ENCODE measurements at places on chromosomes 3 and 15. TPM values are rescaled to one million over a fixed set of nuclear protein-coding genes. Genes with fewer than 3 reads are reported as not detected.

- no peak for DNase-seq
Measured at GRCh38 chr3:36381311-36381956, 1.1 kb downstream of the STAC start.

DNA sequence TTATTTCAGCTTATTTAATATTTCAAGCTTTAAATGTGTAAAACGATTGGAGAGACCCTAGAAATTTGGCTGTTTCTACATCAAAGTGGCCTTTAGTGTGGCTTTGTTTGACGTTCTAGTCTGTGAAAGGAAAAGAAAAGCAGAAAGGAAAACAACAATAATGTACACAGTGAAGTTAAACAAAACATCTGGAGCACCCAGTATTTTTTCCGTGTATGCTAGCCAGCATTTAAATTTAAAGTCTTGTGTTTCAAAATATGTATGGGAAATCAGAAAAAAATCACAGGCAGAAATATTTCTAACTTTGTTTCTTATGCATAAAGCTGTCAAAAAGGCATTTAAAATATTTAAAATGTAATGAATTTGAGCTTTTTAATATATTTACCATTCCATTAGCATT is 218.1 kb downstream of the NAALADL2 start:
- DNase-seq: no peak

GRCh38 chr3:134311693-134312071 is 61.0 kb upstream of the RYK start:
- DNase-seq: no peak

Gene CA12
- total RNA-seq: not detected

DNA sequence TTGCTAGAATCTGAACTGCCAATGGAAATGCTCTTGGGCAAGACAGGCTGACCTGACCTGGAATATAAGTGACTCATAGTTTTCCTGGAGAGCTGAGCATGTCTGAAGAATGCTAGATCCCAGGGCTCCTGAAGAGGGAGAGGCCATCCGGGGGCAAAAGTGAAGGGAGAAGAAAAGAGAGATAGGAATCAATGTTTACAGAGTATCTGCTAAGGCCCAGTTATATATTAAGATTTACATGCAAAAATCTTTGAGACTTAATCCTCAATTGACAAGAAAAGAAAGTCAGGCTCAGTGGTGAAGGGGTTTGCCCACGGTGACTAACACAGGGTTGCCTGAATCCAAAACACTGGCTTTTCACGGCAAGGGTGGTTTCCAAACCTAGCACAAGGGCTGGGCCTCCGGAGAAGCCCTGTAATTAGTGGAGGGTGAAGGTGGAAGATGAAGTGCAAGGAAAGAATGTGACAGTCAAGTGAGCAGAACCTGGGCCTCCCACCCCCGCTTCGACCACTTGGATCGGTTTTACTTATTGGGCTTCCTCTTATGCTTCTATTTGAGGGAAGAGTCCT is 91.7 kb upstream of the FGF12 start:
- DNase-seq: peak; percentile 22

Gene FAM174B
- 2.5 TPM for total RNA-seq

GRCh38 chr15:56890038-56890437 is 28.4 kb upstream of the TCF12 start:
- DNase-seq: no peak

GRCh38 chr3:115086344-115086743 is 60.7 kb downstream of the ZBTB20 start:
- DNase-seq: no peak

Gene HRH1
- 0.29 TPM for total RNA-seq

DNA sequence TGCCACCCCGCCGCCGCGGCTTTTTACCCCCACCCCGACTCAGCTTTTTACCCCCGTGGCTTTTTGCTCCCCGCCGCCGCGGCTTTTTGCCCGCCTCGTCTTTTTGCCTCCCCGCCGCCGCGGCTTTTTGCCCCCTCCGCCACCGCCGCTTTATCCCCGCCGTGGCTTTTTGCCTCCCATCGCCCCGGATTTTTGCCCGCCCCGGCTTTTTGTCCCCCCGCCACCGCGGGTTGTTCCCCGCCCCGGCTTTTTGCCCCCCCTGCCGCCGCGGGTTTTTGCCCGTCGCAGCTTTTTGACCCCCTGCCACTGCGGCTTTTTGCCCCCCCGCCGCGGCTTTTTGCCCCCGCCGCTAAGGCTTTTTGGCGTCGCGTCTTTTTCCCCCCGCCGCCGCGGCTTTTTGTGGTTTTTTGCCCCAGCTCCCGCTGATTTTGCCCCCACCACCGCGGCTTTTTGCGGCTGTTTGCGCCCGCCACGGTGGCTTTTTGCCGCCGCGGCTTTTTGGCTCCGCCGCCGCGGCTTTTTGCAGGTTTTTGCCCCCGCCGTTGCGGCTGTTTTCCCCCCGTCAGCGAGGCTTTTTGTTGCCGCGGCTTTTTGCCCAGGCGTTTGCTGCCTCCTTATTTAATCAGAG is 597.2 kb downstream of the GOLGA6L6 start:
- no peak for DNase-seq

Gene GATA2
- not detected for total RNA-seq

Gene SMCO1
- total RNA-seq: 0.13 TPM

DNA sequence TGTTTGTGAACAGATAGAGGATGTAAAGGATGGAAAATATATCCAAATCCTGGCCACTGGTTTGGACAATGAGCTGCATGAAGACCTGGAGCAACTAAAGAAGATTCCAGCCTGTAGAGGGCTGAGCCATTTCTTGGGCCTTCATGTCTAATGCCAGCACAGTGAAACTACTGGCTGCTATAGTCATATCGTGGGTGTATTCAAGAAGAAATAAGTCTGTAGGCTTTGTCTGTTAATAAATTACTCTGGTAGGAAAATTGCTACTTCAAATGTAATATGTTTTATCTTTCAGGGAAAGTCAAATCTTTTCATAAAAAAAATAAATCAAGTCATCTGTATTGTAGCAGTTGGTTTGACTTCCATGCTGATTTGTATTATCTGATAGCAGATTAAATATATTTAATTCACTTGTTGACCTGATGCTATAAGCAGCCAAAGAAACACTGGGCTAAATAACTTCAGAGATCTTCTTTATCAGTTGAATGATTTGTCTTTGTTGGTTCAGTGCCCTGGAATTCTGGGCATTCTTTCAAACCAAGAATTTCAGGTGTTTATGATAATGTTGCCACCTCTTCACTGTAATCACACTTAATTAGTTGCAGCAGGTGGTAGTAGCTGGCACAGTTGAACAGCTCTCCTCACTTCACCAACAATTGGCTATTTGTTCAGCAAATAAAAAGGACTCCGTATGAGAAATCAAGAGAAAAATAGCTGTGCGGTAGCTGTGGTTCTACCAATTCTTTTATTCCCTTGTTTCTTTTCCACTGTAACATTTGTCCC is 1109.5 kb downstream of the NSUN3 start:
- DNase-seq: no peak

All from activated CD8-positive, alpha-beta T cell treated with anti-CD3 and anti-CD28 coated beads, Interleukin-2, amount 10 ng/mL, durations not matched to agents 7 days and 5 days (primary cell).